ENCODE measurements at places on chromosomes 1 and 21.

- no peak for DNase-seq
These were observed 11.2 kb downstream of the SPATA46 start for GRCh38 chr1:162365284-162366020.

GRCh38 chr1:17919525-17920439, 164.6 kb downstream of the ACTL8 start:
- DNase-seq, result no peak

GRCh38 chr1:225424562-225425200, 3.2 kb downstream of the LBR start:
- DNase-seq, result no peak

- no peak for DNase-seq
These were observed 10.5 kb downstream of the NTNG1 start for GRCh38 chr1:107151295-107151694.

DNA sequence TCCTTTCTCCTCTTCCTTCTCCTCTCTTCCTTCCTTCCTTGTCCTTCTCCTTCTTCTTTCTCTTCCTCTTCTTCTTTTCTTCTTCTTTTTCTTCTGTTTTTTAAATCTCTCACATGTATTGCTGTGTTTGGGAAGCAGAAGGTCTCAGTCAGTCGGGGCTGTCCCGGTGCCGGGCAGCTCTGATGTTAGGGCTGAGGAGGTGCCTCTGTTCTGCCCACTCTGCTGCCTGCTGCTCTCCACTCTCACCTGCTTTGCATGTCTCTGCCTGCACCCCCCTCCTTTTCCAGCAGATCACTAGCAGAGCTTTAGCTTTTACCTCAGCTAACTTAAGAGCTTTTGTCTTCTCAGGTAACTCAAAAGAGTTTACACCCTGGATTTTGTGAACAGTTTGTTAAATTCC, 276.6 kb downstream of the CHRM3 start:
- DNase-seq, result no peak

DNA sequence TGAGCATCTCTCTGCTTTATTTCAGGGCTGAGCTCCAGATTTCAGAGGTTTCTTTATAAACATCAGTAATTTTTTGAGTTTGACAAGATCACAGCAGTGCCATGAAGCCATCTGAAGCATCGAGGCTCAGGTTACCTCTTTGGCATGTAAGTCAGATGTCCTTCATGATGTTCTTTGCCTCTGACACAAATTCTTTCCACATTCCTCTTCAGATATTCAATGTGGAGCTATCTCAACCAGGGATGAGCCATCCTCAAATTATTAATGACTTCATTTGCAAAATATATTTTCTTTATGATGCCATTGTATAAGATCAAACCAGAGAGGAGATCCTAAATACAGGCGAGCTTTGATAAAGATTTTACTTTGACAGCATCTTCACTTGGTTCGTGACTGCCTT, 256.7 kb downstream of the COL11A1 start:
- DNase-seq, result no peak

GRCh38 chr1:48916130-48917069, 139.7 kb upstream of the BEND5 start:
- DNase-seq, result no peak

GRCh38 chr1:10108134-10108663, 75.4 kb downstream of the UBE4B start:
- DNase-seq, result no peak

DNA sequence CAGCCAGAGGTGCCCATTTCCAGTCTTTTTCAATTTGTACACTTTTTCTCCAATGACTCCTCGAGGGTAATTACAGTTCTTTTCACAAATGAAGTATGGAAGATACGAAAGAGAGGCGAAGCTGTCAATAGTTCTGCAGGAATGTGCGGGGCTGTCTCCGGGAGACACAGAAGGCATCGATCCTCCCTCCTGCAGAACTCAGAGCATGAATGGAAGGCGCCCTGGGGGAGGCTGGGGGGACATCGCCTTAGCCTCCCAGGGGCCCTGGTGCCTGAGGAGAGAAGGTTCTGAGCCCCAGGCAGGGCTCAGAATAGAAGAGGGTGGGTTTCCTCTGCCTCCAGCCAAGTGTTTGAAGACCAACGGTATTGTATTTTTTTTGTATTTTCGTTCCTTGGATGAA, 49.7 kb upstream of the GRIK3 start:
- no peak for DNase-seq

DNA sequence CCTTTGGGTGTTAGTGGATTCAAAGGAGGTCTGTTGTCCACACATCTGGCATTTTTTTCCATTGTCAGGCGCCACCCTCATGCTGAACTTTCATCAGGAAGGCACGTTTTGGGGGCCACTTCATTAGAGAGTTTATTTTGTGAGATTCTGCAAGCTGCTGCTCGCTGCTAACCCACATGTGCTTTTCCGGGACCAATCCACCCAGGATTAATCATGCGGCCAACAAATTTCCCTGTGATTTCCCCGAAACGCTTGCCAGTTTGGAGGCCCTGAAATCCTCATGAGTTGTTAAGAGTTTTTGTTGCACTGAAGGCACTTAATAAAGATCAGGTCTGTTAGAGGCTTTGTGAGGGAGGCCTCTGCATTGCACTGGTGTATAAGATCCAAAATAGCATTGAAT, 2.4 kb downstream of the PDPN start:
- no peak for DNase-seq

DNA sequence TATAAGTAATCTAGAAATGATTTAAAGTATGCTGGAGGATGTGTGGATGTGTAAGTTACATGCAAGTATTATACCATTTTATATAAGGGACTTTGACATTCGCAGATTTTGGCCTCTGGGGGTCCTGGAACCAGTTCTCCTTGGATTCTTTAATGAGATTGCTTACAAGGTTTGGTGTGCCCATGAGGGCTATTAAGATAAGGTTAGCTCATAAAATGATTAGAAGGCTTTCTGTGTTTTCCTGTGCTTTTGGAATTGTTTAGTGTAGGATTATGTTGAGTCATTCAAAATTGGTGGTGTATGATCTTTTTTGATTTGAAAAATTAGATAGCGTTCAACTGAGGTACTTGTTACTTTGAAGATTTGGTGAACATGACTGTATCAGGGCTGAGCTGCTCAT, 5.6 kb downstream of the USP25 start:
- no peak for DNase-seq

GRCh38 chr1:75615613-75616435, 4.9 kb upstream of the SLC44A5 start:
- DNase-seq, result no peak

DNA sequence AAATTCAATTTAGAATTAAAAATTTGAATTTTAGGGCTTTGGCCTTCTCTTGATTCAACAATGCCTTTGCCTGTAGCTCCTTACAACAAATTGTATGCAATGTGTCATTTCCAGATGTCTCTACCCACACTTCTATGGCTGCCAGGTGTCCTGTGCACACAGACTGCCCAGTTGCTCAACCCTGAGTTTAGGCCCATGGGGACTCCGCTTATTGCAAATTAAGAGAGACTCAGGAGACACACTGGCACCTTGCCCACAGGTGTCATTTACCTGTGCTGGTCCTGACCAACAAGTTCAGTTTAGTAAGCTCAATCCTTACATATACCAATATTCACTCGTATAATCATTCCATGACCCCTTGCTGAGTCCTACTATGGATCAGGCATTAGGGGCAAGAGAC, 236.1 kb downstream of the OMA1 start:
- no peak for DNase-seq

DNA sequence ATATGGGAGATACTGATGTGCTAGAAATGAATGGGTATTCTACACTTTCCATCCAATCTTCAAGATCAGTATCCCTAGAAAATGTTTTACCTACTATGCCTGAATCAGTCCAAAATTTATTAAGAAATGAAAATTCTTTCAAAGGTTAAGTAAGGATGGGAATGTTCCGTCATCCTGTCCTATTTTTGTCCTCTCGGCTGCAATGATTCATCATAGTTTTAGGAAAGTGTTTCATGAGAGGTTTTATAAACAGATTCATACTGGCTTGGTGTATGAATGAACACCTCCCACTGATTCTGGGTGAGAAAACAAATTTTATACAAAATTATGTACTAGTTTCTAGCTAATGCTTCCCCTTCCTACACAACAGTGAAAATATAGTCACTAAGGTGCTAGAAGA, 504.6 kb upstream of the NR5A2 start:
- no peak for DNase-seq

- DNase-seq, result no peak
These were observed 142.5 kb upstream of the MAGI3 start for GRCh38 chr1:113247782-113248181.

DNA sequence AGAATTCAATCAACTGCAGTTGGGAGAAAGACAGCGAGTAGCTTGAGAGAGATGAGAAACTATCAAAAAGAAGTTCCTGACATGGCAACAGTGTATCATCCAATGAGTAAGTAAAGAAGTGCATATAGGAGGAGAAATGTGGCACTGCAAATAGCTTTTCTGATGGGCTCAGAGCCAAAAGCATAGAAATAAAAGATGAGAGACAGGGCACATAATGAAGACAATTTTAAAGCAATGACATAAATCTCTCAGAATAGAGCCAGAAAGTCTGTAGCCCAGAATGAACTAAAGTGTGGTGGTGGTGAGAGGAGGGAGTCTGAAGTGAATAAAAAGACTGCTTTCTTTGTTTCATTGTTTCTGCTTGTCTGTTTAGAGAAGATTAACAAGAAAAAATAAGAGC, 34.3 kb downstream of the TNFSF18 start:
- no peak for DNase-seq

- DNase-seq, result no peak
These were observed 242.6 kb upstream of the USP25 start for GRCh38 chr21:15487196-15487550.

DNA sequence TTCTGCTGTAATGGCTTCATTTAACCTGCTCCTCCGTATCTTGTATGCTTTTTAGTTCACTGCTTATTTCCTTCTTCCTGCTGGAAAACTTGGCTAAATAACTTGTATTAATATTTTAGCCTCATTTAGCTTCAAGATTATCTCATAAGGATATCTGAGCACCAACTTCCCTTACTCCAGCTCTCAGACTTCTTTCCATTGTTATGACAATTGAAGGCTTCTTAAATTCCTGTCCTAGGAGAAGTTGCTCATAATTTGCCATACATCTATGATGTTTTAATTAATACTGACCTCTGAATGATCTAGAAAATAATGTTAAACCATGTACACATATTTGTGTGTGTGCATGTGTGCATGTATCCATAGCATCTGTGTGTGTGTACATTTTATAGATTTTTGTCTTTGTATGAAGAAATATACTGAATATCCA, 1524.4 kb upstream of the TPTE start:
- no peak for DNase-seq

DNA sequence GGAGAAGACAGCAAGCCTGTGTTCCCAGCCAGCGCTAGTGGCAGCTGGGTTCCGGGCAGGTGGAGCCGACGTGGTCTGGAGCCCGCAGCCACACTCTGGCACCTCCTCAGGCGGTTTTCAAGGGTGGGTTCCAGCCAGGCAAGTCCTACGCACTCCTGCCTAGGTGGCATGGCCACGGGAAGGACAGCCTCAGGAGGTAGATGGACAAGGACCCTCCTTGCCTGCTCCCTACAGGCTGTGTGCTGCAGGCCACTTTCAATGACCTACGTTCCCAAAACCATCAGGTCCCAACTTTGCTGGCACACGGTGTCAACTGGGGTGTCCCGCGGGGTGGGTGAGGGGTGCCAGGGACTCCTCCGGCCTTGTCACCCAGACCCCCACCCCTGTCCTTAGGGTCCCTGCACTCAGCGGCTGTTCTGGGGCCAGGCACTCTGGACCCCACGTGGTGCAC, 6.7 kb upstream of the PTGER3 start:
- no peak for DNase-seq

- no peak for DNase-seq
These were observed 34.6 kb downstream of the TMEM63A start for GRCh38 chr1:225847610-225848009.

- no peak for DNase-seq
These were observed 57.6 kb downstream of the KCNAB2 start for GRCh38 chr1:6103111-6103853.

GRCh38 chr1:236128646-236129178, 13.6 kb upstream of the GPR137B start:
- no peak for DNase-seq

- no peak for DNase-seq
These were observed 65.9 kb downstream of the TM2D1 start for GRCh38 chr1:61659061-61659460.

DNA sequence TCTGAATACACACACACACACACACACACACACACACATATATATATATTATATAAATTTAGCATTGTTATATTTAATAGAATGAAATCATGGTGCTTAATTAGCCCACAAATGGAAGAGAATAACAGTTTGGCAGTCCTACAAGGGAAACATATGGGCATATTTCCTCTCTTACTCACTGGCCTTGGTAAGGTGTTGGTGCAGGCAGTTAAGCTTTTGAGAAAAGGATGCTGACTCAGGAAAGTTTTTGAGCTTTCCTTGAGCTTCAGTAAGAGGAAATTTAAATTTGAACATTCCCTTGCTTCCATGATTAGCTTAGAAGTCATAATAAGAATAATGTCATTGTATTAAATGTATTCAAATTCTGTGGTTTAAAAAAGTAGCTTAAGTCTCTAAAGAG, 37.0 kb upstream of the B3GALT5 start:
- no peak for DNase-seq

GRCh38 chr1:6730880-6731279, 29.3 kb upstream of the DNAJC11 start:
- no peak for DNase-seq

GRCh38 chr1:65009724-65010420, 43.5 kb upstream of the JAK1 start:
- DNase-seq, result no peak

GRCh38 chr1:192441492-192441891, 124.7 kb downstream of the RGS21 start:
- DNase-seq, result no peak

DNA sequence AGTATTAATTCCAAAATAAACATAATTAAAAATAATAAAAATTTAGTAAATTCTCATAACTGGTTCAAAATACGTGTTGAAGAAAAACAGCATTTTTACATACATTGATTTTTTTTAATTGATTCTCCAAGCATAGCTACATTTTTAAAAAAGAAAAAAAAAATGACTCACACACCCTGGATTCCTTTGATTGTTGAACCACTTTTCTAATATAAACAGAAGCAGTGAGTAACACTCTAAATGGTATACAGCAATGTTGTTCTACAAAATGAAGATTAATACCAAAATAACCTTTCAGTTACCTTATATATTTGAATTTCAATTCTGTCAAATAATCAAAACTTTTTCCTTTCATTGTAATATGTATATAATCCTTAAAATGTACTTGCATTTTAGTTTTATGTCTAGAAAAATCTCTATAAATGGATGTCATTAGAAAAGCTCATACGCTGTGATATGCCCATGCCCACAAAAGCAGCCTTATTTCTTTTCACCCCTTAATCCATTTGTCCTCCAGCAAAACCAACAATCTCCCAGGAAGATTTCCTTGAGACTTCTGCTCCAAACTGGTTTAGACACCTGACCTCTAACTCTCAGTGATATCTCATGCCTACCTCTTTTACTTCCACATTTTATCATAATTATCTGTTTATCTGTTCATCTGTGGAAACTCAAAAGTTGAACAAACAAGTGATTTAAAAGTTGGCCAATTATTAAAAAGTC, 246.4 kb upstream of the NR5A2 start:
- no peak for DNase-seq

GRCh38 chr1:24336075-24336474, 16.9 kb downstream of the GRHL3 start:
- no peak for DNase-seq

All from stimulated activated CD4-positive, alpha-beta T cell treated with anti-CD3 and anti-CD28 coated beads, Interleukin-1b, Interleukin-23, amount 100 ng/mL, for 1 hour (primary cell).